Activated CD4-positive, alpha-beta memory T cell treated with anti-CD3 and anti-CD28 coated beads, Interleukin-2, amount 10 ng/mL, durations not matched to agents 7 days and 5 days (primary cell): ENCODE measurements at places on chromosomes 13 and 19.
A peak's percentile ranks its signal among the peaks of the same experiment; 100 is the strongest.

DNA sequence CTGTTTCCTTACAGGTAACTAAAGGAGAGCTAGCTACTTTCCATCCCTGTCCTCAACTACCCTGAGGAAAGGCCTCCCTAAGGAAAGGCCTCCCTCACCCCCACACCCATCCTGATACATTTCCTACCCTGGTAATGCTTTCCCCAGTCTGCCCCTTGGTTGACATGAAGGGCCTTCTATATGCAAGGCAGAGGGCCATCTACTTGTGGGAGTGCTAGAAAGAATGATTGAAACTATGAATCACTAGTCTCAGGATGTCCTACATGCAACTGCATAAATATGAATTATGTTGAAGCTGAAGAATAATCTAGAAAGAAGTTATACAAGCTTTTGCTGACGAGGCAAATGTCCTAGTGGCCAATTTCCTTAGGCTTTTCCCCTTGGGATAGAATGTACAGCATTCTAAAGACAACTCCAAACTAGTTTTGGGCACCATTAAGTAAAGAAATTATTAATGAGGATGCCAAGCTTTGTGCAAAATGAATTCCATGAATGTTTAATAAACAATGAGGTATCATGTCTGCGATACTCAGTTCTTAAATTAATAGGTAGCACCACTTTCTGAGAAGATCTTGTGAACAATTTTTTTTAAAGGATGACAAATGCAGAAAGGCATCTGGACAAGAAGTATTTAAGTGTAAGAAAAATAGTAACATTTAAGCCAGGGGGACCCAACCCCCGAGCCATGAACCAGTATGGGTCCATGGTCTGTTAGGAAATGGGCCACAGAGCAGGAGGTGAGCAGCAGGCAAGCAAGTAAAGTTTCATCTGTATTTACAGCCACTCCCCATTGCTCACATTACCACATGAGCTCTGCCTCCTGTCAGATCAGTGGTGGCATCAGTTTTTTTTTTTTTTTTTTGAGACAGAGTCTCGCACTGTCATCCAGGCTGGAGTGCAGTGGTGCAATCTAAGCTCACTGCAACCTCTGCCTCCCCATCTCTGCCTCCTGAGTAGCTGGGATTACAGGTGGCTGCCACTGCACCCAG lies 223.0 kb downstream of the LHFPL6 start:
- no peak for DNase-seq

- DNase-seq = peak; percentile 43
Measured at GRCh38 chr19:3516675-3517207, 10.6 kb downstream of the FZR1 start.

GRCh38 chr13:65921933-65922332 lies 1308.2 kb downstream of the PCDH9 start:
- no peak for DNase-seq

GRCh38 chr19:16952046-16952445 lies 63.2 kb downstream of the F2RL3 start:
- no peak for DNase-seq

- DNase-seq = peak; percentile 60
Measured at GRCh38 chr13:50365408-50366391, 350.5 kb downstream of the KCNRG start.

DNA sequence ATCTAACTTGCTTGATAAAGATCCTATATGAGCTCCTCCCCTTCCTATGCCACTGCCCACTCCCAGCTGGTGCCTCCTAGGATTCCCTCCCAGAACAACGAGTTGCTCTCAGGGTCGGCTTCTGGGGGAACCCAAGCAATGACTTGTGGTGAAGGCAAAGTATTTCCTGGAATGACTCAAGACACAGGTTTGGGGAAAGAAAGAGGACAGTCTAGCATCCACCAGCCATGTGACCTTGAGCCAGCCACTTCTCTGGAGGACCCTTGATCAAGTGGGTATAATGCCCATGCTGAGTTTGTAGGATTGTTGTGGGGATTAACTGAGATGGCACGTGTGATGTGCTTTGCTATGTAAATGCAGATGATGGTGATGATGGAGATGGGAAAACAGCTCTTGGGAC lies 33.0 kb downstream of the MBD3L2B start:
- no peak for DNase-seq

- peak; percentile 61 for DNase-seq
Measured at GRCh38 chr19:14536926-14537692, 7.7 kb downstream of the TECR start.

DNA sequence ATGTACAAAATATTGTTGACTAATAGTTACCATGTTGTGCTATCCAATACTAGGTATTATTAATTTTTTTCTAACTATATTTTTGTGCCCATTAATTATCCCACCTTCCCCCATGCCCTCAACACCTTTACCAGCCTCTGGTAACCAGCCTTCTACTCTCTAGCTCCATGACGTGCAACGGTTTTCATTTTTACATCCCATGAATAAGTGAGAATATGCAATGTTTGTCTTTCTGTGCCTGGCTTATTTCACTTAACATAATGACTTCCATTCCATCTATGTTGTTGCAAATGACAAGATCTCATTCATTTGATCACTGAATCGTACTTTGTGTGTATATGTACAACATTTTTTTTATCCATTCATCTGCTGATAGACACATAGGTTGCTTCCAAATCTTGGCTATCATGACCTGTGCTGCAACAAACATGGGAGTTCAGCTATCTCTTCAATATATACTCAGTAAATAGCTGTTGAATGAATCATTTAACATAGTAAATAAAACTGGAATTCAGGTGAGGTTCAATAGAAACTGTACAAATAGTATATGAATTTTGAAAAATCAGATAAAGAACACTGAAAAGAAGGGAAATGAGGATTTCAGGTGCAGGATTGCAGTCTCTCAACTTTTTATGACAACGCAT lies 509.0 kb upstream of the MIR17HG start:
- DNase-seq = no peak
